ENCODE measurements at places on chromosomes 7 and 10. TPM values are rescaled to one million over a fixed set of nuclear protein-coding genes. Genes with fewer than 3 reads are reported as not detected.

SPDYE11 gene
- not detected for total RNA-seq

MYH16 gene
- not detected for total RNA-seq

MRLN gene
- total RNA-seq = not detected

TMEM273 gene
- total RNA-seq = not detected

SFRP4 gene
- total RNA-seq = not detected

ITPRID1 gene
- not detected for total RNA-seq

CD36 gene
- total RNA-seq = not detected

IQUB gene
- total RNA-seq = 0.08 TPM

DNA sequence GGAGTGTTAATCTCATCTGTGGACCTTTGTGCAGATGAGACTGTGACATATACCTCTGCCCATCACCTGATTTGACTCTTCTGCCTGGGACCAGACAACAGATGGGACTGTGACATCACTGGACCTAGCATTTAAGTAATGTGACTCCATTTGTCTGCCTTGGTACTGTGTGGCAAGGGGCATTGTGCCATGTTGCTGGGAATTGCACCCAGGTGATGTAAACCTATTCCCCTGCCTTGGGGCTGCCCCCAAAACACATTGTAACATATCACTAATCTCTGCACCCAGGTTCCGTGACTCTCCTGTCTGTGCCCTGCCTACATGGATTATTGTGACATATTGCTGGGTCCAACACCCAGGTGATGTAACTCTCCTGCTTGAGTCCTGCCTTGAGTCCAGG lies 40.4 kb upstream of the ZNF680 start:
- DNase-seq = peak; percentile 8

DNA sequence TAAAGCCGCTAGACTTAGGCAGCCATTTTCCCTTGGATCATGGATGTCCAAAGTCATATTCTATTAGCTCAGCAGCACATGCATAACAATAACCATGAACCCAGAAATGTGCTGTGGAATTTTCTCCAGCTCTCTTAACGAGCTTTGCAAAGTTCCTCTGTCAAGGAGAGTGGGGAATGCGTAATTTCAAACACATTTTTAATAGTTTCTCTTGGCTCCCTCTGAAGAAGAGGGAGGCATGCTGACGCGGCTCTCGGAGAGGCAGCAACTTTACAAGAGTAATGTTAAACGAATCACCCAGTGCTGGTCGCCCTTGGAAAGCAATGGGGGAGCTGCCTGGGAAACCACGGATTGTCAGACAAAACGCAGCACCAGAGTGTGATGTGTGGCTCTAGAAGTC lies 114.8 kb downstream of the RAB18 start:
- DNase-seq = no peak

DNA sequence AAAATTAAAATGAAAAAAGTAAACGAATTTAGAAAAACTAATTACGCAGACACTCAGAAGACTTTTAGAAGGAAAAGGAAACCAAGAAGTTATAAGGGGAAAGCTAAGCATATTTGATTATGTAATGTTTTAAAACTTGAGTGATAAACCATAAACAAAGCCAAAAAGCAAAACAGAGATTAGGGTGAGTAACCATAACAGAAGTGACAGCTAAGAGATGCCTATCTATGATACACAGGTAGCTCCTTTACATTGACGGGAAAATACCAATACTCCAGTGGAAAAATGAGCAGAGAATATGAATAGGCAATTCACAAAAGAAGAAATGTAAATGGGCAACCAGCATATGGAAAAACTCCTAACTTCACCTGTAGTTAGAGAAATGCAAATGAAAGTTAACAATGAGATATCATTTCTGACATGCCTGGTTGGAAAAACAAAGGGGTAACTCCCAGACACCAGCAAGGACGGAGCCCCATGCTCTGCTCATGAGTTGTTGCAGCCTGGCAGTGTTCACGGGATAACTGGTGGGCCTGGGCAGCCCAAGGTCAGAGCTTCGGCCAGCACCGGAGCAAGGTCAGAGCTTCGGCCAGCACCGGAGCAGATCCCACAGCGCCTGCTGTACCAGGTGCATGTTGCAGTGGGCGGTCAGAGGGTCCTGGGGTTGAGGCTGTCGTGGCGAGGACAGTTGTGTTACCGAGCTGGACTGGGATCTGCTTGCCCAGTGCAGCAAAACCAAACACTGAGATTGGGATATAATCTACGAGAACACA lies 58.9 kb downstream of the ALOX5 start:
- no peak for DNase-seq

DNA sequence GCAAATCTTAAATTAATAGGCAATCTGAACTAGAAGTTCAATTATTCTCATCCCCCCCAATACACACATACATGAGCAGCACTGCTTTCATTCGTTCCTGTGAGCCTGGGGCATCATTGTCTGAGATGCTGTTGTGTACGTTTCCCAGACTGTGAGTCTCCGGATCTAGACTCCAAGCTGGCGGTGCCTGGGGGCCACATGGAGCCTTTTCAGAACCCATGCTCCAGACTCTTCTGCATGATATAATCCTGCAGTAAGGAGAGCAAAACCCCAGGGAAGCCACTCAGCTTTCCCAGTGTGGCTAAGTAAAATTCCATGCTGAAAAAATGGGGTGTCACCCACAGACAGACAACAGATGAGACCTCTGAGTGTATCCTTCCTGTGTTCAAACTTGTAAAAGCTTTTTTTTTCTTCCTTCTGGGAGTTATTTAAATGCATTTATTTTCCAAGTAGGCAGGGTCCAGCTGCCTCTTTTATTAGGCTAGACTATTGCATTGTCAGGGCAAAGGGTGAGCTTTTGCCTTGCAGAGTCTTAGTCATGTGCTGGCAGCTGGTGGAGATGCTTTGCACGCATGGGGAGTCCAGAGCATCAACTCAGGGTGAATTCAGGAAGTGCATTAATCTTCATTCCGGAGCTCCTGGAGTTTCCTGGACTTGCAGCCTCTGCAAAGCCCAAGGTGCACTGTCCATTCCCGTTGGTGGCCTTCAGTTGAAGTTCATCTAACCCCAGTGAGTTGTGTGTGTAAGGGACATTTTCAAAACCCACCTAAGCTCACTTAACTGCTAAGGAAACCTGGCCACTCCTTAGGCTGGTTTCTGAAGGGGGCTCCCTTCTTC lies 185.7 kb upstream of the ADO start:
- no peak for DNase-seq

GRCh38 chr7:45698303-45699014 lies 124.3 kb downstream of the ADCY1 start:
- DNase-seq = peak; percentile 22

DNA sequence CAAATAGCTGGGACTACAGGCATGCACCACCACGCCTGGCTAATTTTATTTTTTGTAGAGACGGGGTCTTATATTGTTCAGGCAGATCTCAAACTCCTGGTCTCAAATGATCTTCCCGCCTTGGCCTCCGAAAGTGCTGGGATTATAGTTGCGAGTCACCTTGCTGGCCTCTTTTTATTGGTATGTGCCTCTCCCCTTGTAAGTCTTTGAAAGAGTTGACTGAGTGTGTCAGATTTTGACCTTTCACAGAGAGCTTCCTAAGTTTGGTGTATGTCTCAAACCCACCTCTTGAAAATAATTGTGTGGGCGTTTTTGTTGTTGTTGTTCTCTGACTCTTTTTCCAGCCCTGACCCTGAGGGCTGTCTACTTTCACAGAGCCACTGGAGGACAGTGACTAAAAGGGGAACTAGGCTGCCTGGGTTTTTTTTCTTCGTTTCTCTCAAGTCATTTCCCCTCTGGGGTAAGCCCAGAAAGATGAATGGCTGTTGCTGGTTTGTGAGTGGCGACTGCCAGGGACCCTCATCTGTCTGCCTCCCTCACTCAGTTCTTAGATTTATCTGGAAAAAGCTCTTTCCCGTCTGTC lies 262.8 kb downstream of the ZEB1 start:
- no peak for DNase-seq

DNA sequence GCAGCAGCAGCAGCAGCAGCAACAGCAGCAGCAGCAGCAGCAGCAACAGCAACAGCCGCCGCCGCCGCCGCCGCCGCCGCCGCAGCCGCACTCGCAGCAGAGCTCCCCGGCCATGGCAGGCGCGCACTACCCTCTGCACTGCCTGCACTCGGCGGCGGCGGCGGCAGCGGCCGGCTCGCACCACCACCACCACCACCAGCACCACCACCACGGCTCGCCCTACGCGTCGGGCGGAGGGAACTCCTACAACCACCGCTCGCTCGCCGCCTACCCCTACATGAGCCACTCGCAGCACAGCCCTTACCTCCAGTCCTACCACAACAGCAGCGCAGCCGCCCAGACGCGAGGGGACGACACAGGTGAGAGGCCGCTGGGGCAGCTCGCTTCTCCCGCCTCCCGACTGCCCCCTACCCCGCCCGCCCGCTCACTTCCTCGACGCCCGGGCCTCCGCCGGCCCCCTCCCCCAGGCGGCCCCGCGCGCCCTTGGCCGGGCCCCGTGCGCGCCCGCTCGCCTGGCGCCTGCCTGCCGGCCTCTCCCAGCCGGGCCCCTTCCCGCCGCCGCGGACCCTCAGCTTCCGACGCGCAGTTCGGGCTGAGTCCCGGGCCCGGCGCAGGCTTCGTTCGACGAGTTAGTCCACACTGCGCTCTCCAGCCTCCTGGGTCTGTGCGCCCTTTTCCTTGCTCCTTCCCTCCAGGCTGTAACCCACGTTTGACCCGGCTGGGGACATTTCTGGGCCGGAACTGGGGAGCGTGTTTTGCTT lies 882 bp downstream of the DLX6 start:
- DNase-seq = peak; percentile 76

GRCh38 chr10:130487566-130487965 lies 351.4 kb downstream of the GLRX3 start:
- no peak for DNase-seq

DNA sequence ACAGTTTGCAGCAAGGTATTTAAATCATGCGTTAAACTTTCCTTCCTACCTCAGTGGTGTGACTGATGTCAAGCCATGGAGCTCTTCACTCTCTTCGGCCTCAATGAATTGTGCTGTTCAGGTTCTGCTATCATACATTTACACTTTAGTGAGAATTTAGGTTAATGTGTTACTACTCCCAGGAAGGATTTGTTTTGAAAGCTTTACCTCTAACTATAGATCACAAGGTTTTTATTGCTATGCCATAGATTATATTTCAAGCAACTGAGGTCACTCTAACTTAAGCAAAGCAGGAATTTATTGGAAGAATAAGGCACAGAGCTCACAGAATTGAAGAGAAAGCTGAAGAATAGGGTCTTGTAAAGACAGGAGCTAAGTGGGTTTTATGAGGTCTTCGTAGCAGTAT lies 11.0 kb upstream of the ADD3 start:
- no peak for DNase-seq

- no peak for DNase-seq
Observed at GRCh38 chr7:132956556-132956955, 125.3 kb downstream of the CHCHD3 start.

DNA sequence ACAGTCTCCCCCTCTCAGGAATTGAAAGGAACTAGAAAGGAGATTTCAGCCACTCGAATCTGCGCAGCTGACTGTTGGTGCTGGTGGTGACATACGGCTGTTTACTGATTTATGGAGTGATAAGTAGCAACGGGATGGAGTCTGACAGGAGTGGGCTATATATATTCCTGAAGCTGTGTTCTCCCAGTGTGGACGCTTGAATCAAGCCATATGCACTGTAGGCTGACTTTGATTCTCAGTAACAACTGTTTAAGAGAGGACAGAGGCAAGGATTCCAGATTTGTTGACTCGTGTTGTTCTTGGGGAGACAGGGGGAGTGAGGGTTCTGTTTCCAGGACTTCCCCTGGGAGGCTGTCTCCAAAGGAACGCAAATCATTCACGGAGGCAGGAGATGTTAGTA lies 260.1 kb upstream of the AUTS2 start:
- DNase-seq = no peak

GRCh38 chr7:16989811-16990413 lies 108.1 kb upstream of the AGR3 start:
- peak; percentile 67 for DNase-seq

DNA sequence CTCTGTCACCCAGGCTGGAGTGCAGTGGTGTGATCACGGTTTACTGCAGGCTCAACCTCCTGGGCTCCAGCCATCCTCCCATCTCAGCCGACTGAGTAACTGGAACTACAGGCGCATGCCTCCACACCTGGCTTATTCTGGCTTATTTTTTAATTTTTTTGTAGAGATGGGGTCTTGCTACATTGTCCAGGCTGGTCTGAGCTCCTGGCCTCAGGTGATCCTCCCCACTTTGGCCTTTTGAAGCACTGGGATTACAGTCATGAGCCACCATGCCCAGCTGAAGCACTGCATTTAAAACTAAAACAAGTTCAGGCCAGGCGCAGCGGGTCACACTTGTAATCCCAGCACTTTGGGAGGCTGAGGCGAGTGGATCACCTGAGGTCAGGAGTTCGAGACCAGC lies 8.0 kb downstream of the SH3PXD2A start:
- DNase-seq = no peak

Data from SJSA1 (cell line).